ENCODE measurements at places on chromosomes 7 and 10.

- no peak for DNase-seq
These were observed 806.5 kb downstream of the PHTF2 start for GRCh38 chr7:78605119-78605518.

DNA sequence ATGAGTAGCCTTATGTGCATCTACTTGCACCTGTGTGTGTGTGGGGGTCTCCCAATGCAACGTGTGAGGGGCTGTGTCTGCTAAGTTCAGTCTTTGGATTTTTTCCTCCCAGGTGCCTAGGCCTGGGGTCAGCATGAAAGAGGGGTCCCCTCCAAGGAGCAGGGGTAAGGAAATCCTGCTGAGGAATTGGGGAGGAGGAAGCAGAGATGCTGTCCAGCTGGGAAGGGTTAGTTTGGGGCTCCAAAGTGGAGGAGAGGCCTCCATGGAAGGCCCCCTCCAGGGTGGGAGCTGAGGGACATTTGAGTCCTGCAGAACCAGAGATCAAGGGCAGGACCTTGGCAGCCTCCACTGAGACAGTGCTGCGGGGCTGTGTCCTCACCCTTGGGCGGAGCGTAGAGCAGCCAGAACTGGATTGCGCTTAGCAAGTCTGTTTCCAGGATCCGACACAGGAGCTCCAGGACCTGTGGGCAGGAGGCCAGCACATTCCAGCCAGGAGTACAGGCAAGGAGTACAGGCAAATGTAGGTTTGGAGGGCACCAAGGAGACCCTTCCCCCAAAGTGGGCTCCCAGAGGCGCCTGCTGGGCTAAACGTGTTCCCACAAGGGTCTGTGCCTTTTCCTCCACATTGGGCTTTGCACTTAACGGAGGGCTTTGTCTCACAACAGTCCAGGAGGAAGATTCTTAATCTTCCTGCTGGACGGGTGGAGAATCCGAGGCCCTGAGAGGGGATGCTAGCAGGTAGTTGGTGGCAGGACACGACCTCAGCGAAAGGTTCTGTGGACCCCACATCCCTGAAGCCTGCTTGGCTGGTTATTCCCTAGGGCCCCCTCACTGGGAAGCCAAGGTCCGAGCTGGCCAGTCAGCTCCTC, 10.1 kb downstream of the TBATA start:
- DNase-seq, result no peak

DNA sequence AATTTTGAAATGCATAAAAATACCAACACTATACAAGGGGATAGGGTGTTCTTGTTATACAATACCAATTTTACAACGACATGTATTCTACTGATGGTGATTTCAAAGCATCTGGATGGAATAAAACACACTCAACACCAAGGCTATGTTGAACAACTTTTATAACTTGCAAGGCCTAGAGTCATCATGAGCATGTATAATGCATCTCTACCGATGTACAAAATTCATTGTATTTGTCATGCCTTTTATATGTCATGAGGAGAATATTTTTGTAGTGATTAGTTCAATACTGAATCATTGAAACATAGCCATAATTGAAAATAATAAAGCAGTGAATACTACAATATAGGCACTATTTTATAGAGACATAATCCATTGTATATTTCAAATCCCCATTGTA, 160.2 kb downstream of the ETV1 start:
- no peak for DNase-seq

- no peak for DNase-seq
These were observed 5.2 kb upstream of the POT1 start for GRCh38 chr7:124934841-124935240.

DNA sequence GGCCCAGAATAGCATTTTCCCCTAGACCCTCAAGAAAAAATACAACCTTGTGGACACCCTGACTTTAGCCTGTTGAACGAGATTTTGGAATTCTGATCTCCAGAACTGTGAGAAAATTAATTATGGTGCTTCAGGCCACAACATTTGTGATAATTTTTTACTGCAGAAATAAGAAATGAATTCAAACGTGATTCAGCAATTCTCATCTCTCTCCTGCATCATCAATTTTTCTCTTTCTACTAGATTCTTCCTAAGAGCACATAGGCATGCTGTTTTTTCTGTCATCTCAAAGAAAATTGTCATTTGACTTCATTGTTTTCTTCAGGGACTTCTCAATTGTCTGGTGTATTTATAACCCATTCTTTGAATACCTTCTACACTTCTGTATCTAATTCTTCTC, 8.9 kb upstream of the AKR1C2 start:
- DNase-seq, result no peak

DNA sequence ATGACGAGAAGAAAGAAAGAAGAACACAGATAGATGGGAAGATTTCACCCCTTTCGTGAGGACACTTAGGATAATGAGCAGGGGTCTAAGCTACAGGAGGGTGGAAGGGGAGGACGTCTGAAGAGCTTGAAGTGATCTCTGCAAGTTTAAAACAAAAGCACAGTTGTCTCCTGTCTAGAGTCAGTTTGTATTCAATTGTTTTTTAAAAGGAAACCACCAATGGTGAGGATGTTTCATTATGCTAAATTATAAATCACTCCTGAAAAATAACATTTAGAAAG, 85.9 kb downstream of the ADAM12 start:
- DNase-seq, result no peak

GRCh38 chr7:24722386-24723177, 34.7 kb downstream of the GSDME start:
- no peak for DNase-seq

- DNase-seq, result no peak
These were observed 588.2 kb upstream of the KCND2 start for GRCh38 chr7:119684763-119685162.

DNA sequence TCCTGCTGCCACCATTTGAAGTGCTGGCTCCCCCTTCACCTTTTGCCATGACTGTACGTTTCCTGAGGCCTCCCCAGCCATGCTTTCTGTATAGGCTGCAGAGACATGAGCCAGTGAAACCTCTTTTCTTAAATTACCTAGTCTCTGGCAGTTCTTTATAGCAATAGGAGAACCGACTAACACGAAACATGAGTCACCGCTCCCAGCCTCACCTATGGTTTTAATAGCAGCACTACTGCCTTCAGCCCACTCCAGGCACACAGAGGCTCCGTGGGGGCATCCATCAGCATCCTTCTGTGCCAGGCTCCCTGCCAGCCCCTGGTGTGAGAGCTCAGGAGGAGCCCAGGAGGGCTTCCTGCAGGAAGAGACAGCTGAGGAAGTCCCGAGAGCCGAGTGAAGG, 5.5 kb upstream of the ZNF316 start:
- DNase-seq, result no peak

DNA sequence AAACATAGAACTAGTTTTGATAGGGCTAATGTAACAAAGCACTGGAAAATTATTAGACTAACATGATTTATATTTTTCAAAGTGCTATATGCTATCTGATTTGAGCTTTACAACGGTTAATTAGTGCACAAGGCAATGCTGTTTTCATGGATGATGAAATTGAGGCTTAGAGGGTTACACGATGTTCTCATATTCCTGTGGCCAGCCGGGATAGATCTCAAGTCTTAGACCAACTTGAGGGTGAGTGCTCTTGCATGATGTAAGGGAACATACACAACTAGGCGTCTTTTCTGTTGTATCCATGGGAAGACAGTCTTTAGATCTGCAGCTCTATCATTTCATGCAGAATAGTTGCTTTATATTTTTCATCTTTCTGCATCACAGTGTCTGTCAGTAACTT, 4.1 kb downstream of the PRPF18 start:
- no peak for DNase-seq

GRCh38 chr7:94431176-94431575, 36.5 kb downstream of the COL1A2 start:
- DNase-seq, result no peak

- DNase-seq, result no peak
These were observed 43.3 kb upstream of the ELFN1 start for GRCh38 chr7:1626769-1627168.

DNA sequence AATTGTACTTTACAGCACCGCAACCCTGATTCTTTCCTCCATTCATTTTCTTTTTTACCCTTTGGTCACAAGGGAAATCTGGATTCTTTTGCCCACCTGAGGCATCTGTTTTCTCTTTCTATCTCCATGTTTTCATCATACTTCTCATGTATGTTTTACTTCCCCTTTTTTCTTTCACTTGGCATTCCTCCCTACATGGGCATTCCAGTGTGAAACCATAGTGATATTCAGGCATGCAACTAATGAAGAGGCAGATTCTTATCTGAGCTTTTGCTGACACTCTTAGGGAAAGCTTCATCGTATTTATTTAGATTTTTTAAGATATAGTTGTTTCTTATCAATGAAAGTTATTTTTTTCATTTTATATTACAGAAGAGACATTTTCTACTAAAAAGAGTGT, 405.2 kb upstream of the TEX47 start:
- DNase-seq, result no peak

- DNase-seq, result no peak
These were observed 169.9 kb upstream of the PPP2R2D start for GRCh38 chr10:131730771-131731497.

DNA sequence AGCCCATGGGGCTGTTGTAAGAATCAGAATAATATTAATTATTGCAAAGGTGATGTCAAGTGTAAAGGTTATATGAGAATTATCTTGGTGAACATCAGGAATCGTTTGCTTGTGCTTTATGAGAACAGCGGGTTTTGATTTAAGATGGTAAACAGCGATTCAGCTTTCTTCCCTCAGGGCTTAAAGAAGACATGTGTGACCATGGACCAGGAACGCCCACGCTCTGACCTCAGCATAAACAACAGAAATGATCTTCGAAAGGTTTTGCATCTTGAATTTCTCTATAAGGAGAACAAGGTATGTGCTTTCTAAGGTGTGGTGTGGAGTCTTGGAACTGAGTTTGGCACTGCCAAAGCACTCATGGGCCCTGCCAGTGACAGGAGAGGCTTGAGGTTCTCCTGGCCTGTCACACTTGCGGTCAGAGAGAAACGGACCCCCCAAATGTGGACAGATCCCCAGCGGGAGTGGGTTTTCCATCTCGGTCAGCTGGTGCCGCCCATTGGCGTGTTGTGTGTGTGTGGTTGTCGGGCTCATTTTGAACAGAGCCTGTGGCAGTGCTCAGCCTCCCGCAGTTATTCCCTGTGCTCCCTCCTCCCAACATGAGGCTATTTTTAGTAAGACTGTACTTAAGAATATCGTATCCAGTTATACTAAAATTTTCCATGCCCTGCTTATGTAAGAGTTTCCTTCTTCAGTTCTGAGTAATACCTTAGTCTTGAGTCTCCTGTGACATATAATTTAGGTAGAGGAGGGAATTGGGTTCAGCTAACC, 7.2 kb downstream of the MINDY4 start:
- DNase-seq, result no peak

- DNase-seq, result no peak
These were observed 125.3 kb upstream of the AMPH start for GRCh38 chr7:38756521-38756920.

DNA sequence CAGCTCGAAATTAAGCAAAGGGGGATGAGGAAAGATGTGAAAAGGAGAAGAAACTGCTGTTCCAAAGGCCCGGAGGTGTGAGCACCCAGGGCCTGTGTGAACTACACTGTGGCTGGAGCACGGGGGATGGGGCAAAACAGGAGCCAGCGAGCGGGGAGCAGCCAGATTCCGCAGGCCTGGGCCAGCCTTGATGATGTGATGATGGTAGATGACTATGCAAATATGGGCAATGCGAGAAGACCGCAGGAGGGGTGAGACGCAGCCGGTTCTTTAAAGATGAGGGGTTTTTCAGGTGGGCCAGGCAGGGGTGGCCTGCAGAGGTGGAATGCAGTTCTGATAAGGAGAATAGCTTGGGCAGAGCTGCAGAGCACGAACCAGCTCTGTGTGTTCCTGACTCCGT, 61.5 kb downstream of the LANCL2 start:
- DNase-seq, result no peak

- DNase-seq, result no peak
These were observed 5.9 kb downstream of the BORCS7 start for GRCh38 chr10:102859911-102860310.

DNA sequence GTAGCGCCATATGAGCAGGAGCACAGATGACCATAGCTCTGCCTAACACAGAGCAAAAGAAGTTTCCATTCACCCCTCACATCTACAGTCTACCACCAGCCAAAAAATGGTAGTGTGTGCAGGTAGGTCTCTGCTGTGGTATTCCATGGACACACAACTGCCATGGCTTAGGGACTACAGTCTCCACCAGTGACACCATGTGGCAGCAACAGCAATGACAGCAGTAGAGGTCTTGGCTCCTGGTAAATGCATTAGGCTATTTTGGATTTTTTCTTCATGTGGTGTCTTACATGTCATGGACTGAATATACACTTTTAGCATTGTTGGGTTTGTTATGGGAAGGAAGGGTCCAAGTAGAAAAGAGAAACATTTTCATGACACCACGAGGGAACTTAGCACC, 70.1 kb upstream of the CABCOCO1 start:
- DNase-seq, result no peak

DNA sequence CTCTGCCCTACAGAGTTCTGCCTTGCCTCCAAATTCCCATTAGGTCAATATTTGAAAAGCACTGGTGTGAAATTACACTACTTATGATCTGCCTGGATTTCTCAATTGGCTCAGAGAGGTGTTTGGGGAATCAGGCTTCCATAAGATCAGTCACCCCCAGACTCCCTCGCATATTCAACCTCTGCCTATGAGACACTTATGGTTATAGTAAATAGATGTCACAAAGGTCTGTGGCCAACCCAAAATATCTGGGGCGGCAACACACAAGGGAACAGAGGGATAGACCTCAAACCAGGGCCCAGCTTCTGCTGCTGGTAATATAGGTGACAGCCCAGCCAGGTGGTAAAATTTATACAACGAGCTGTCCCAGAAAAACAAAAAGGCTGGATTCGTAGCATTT, 376.7 kb upstream of the ZMIZ1 start:
- DNase-seq, result no peak

GRCh38 chr10:17464545-17464944, 10.2 kb upstream of the ST8SIA6 start:
- DNase-seq, result no peak

GRCh38 chr7:2154831-2155230, 77.9 kb downstream of the MAD1L1 start:
- no peak for DNase-seq

DNA sequence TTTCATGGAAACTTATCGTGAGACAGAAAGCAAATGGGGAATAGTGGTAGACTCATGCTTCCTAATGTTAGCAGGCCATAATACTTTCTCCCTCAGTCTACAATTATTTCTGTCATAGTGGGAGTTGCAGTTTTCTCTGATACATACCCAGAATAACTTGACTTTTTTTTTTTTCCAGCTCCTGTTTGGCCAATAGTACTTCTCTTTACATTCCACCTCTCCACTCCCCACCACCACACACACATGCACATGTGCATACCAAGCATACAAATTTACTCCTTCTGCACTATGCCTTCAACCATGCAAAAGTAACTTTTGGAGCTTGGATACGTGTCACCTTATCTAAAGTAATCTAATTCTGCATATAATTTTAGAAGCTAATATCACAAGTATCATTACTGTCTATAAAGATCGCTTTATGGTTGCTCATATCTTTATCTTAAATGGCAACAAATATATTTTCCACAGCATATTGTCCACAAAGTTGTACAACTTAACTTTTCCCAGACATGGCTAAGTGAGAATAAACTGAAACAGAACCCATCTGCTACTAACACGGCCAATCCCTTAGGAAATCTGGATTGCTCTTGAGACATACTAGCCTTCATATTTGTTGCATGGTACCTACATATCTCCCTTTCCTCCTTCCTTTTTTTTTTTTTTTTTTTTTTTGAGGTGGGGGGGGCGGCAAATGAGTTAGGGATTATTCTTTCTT, 49.0 kb downstream of the TES start:
- DNase-seq, result no peak

GRCh38 chr10:26057466-26057865, 123.4 kb downstream of the MYO3A start:
- DNase-seq, result no peak
